ENCODE measurements at places on chromosomes 7 and 10.

DNA sequence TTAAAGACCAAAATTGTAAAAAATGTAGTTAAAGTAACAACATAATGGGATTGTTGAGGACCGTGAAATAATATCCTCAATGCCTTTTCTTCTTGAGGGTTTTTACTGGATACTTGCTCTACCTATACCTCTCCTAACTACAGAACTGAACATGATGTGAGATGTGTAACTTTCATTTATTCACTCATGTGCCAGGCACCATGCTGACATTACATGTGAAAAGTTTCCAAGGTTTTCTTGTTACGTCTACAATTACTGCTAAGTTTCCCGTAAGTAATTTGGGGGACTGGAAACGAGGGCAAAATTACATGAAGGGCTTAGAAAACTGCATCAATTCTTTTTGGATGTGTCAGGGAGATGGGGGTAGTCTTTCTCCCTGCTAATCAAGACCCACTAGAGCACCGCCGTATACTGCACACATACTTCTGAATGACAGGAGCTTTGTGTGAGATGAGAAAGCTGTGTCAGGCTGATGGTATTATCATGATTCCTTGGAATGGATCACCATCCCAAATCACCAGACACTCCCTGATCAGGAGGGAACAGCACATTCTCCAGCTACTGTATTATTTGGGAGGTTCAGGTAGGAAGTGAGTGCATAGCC, 41.8 kb downstream of the PTPRZ1 start:
- DNase-seq = no peak

DNA sequence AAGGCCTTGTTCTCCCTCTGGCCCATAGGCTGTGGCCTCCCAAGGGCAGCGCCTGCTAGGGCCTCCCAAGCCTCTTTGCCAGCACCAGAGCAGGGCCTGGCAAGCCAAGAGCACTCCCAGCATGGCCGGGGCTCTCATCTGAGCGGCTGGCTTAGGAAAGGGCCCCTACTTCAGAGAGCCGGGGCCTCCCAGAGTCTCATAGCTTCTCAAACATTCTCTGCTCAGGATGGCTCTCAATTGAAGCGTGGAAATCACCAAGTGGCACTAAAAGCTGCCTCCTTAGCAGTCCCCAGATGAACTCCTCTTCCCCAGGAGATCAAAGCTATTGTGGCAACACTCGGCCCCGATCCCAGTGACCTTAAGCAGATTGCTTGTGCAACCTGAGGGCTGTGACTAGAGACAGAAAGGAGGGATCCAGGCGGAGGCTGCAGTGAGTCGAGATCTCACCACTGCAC, 69.4 kb downstream of the FAM53B start:
- no peak for DNase-seq

DNA sequence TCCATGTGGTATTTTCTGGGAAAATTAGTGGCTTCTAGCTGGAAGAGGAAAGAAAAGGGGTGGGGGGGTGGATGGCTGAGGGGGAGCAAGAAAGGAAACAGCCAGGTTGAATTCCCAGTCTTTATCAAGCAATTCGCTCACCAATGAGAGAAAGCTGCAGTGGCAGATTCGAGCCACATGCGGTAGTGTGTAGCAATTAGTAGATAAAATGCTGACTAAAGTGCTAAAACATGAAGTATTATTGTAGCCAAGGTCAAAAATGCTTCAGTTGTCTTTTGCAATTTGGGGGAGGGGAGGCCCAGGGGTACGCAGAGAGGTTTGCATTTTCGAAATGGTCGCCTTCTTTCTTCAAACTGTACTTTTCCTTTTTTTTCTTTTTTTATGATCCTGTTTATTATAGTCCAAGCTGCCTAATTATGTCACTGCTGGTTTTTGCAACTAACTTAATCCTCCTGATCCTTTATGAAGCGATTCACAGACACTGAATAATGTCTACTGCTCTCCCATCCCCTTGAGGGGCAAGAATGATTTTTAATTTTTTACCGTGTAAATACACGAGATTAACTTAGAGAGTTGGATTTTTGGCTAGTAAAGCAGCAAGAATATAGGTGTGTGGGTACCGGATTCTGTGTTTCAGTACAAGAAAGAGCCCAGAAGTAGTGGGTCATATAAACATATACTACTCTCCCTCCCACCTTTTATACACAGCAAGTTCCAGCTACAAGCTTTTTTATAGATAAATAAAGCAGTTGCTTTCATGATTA, 3.6 kb upstream of the ARID5B start:
- DNase-seq = no peak

DNA sequence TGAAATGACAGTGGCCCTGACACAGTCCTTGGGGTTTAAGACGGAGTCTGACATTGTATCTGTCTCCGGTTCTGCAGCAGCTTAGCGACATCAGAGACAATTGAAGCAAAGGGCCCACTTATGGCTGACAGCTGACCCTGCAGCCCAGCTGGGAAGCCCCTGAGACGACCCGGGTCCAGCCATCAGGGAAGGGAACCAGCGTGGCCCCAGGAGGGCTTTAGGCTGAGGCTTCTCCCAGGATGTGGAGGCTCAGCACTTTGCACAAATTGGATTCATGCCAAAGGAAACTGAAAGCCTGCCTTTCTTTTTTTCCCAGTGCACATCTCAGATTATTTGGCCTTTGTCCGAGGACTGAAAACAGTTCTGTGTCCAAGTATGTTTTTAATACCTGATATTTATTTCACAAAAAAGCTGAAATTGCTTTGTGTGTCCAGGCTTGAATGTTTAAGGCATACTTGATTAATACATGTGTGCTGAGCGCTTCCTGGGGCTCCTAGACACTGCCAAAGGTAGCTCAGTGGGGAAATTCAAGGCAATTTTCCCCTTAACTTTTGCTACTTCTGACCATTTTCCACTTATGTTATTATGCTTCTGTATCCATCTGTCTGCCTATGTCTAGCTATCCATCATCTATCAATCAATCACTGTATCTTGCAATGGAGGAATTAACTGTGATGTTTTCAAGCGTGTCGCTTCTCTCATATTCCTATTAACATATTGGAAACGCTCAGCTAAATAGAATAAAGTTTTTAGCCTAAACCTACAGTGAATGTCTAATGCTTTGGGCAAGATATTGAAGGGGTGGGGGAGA, 34.8 kb downstream of the KLF6 start:
- DNase-seq = no peak

DNA sequence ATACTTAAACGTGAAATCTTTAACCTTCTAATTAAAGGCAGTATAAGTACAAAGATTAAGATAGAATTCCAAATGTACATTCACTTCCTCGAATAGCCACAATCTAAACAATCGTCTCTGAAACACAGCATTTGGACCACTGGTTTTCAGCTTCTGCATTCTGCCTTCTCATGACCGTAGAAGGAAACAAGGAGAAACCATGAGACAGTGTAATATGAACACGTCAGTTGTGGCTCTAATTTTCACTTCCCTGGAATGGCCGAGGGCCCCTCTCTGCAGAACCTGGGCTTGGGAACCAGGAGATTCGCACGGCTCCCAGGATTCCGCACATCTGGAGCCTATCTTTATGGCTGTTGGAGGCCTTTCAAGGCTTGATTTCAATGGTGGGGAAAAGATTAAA, 189.3 kb downstream of the KLF6 start:
- DNase-seq = no peak

GRCh38 chr7:126839624-126840023, 413.1 kb downstream of the GRM8 start:
- DNase-seq = no peak

DNA sequence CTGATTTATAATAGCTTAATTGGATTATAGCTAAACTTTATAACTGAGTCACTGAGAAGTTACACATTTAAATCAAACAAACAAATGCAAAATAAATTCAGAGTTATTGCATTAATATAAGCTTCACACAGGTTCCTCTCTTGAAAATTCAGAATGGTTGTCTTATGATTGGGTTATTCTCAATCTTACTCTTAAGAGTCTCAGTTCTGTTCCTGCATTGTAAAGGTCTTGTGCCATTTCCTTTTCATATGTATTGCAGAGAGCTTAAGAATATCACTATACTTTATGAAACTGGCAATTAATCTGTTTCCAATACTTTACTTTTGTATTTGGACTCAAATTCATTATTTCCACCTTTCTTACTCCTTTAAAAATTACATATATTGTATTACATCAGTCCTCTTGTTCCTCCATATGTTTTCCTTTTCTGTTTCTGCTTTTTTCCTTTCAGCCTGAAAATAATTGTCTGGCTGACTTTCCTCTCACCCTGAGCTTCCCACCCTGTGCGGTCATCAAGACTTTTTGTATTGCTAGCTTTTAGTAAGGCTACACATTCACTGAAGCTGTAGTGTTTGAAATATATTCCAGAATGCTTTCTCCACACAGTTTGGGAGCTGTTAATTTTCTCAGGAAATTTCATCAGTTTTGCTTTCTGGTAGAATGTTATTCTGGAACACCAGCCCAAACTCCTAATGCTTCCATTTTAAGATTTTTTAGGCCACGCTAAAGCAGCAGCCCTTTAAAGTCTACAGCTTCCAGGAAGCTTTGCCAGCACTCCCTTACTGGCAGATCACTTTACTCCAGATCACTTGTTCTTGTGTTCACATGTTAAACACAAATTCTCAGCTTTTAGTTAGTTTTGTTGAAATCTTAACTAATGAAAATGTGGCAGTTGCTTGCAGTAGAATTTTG, 139.4 kb downstream of the KCND2 start:
- no peak for DNase-seq

Data from GM04503 (cell line).